ENCODE measurements at places on chromosomes 11 and 22.

DNA sequence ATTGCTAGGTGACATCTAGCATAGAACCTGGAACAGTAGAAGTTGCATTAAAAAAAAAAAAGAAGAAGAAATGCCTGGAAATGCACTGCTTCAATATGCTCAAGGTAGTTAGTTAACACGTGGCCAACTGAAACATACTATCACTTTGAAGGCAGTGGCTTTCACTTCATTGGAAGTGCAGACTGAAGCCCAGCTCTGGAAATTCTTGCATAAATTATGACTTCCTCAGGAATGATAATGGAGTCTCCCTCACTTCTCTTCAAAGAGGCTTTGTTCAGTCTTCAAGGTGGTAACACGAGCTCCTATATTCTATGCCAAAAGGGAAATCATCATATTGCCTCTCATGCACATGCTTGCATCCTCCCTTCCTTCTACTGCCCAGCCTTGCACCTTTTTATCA lies 715.9 kb upstream of the API5 start:
- no peak for DNase-seq

DNA sequence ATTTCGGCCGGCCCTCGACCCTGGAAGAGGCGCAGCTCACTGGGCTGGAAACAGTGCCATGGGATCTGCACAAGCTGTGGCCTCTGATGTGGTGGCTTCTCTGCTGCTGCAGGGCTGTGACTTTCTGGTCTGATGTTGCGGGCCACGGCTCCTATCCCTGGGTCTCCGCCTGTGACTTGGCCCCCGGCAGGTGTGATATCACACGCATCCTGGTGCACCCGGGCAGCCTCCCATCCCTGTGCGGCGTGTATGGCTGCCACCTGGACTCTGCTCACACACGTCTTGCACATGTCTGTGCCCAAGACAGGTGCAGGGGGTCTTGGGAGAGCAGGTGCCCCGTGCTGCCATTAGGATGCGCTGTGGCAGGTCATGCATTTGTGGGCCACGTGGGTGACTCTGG lies 31.1 kb downstream of the GRAMD4 start:
- DNase-seq = no peak

- peak; percentile 58 for DNase-seq
These were observed 38.3 kb upstream of the CXCR5 start for GRCh38 chr11:118845369-118845768.

DNA sequence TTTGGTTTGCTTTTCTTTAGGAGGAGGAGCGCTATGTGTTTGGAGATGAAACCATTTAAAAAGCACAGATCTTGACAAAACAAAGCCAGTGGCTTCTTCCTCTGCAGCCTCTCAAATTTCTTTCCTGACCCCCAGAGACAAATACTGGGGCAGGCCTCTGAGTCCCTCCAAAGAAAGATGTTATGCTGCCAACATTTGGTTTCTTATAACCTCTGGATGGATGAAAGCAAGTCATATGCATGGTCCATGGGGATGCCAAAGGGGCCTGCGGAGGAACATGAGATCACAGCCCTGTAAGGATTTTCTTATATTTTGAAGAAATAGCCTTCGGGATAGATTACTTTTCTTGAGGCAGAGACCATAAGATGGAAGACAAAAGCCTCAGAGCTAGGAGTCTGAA lies 179.1 kb downstream of the TENM4 start:
- DNase-seq = no peak

GRCh38 chr11:67538306-67538705 lies 15.1 kb upstream of the CABP2 start:
- no peak for DNase-seq

DNA sequence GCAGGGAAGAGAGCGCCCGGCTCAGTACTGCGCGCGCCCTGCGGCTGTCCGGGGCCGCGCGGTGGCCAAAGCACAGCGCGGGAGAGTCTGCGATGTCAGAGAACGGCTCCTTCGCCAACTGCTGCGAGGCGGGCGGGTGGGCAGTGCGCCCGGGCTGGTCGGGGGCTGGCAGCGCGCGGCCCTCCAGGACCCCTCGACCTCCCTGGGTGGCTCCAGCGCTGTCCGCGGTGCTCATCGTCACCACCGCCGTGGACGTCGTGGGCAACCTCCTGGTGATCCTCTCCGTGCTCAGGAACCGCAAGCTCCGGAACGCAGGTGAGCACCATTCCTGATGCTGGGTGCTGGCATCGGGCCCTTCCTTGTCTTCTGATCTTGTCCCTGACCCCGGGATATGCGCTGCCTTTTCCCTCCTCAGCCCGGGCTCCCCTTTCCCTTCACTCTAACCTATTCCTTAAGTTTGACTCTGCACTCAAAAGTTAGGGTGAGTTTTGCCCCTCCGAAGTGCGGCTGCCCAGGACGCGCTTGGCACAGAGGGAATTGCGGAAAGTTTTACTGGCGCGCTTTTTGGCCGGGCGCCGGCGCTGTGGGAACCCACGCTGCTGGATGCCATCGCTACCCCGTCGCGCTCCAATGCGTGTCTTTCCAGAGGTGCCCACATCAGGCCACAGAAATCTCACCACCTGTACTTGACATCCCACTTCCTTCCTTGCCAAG lies at the start of gene MTNR1B:
Gene MTNR1B (plus strand): TSS at position 18 of the 714 bp plus-strand sequence. CDS start 75 bp downstream, at position 93.
- DNase-seq = no peak

- DNase-seq = no peak
These were observed 91.8 kb upstream of the CLDN5 start for GRCh38 chr22:19615867-19616581.

GRCh38 chr11:93653571-93653970 lies 7.9 kb upstream of the CEP295 start:
- DNase-seq = peak; percentile 55

DNA sequence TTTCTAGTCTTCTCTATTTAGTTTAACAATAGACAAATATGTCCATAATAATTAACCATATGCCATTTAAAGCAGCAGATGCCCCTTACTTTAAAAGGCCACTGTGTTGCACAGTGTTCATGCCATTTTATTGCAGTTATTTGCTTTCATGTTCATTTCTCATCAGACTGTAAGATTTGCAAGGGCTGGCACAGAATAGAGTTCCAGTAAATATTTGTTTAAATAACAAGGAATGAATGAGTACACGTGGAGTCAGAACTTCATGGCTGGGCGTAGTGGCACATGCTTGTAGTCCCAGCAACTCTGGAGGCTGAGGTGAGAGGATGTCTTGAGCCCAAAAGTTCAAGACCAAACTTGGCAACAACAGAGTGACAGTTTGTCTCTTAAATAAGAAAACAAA lies 1228.6 kb downstream of the LRRC4C start:
- DNase-seq = no peak

Data from stimulated activated effector memory CD8-positive, alpha-beta T cell treated with anti-CD3 and anti-CD28 coated beads, Interleukin-12 subunit alpha, Interleukin-12 subunit beta, amount 100 ng/mL, for 72 hours (primary cell).